Pancreas (tissue), 10 donors: ENCODE measurements at places on chromosomes 3 and 15.
A peak's percentile ranks its signal among the peaks of the same experiment; 100 is the strongest.

GRCh38 chr15:53709821-53710220, 49.6 kb downstream of the WDR72 start:
- no peak for DNase-seq

DNA sequence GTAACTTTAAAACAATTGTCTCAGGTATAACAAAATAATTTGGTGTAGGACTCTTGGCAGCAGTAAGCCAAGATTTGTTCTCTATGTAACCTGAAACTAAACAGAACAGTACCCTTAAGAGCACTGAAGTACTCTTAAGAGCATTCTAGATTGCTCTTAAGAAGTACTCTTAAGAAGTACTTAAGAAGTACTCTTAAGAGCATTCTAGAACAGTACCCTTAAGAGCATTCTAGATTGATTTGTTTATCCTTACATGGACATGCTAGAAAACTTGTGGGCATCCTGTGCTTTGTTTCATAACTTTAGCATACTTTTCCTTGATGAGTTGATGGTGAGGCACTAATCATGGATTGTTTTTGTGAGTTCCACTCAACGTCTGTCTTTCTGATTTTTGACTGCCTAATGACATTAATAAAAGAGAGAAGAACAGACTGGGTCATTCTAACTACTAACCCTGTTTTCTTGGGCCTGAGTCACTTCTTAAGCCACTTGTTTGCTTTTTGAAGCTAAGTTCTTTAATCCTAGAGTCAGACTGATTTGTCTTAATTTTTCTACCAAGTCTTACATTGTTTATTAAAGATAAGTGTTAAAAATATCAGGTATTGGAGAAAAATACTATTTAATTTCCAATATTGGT, 57.2 kb upstream of the UTS2B start:
- no peak for DNase-seq

- DNase-seq: no peak
These were observed 2.1 kb downstream of the CCNL1 start for GRCh38 chr3:157157836-157158235.

GRCh38 chr15:31372635-31373091, 46.0 kb downstream of the KLF13 start:
- no peak for DNase-seq

- DNase-seq: no peak
These were observed 211.3 kb upstream of the NSMCE3 start for GRCh38 chr15:29480949-29481348.

- DNase-seq: peak; percentile 60
These were observed 42.9 kb downstream of the CFAP20DC start for GRCh38 chr3:59006634-59007517.

GRCh38 chr15:86691091-86691663, 611.5 kb downstream of the AGBL1 start:
- DNase-seq: no peak

GRCh38 chr3:139868773-139869172, 66.2 kb upstream of the CLSTN2 start:
- DNase-seq: no peak

DNA sequence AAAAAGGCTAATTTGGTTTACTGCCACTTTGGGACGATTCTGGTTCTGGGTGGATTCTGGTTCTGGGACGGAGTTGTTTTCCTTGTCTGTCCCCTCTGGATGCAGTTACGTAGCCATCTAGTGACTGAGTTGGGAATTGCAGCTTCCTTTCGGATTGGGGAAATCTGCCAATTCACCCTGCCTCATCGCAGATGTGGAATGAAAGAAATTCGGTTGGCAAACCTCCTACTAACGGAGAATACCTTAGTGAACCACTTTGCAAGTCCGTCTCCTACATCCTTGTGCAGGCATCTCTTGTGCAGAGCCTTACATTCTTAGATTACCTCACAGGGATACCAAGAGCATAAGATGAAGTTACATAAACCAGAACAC, 31.5 kb upstream of the AP4E1 start:
- DNase-seq: peak; percentile 47

DNA sequence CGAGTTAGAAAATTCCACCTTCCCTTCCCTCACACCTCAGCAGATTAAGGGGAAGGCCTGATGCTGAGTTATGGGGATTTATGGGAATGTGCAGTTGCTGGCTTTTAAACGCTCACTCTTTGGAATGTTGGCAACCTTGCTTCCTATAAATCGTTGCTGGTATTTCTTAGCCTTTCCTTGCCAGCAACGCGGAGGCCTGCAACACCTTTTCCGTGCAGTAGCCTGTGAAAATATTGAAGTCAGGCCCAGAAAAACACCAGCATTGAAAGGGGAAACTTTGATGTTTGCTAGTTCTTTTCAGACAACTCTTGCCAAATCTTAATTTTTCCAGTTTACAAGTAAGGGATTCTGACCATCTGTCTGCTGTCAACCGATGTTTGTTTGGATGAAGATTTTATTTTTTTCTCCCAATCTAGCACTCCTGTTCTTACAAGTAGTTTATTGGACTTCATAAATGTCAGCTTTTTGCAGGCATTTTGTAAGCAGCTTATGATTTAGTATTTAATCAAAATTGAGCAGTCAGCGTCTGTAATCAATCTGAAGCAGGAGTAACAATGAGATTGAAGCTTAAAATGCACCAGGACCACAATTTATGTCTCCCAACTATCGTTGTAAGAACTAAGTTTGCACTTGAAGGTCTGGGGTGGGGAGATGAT, 251.0 kb downstream of the RPLP1 start:
- DNase-seq: no peak

DNA sequence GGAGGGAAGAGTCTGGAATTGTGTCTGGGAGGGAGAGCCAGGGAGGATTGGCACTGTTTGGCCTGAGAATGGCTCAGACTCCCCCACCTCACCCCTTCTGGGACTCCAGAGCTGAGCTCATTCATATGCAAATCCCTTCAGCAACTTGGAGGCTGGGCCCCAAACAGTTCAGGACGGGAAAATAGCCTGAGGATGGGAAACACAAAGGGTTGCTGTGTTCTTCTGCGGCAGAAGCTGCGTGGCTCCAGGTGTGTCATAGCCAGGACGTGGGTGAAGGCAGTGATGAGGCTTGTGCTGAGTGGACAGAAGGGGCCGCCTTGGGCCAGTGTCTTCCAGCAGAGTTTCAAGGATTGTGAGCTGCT, 16.6 kb downstream of the MASP1 start:
- DNase-seq: no peak

DNA sequence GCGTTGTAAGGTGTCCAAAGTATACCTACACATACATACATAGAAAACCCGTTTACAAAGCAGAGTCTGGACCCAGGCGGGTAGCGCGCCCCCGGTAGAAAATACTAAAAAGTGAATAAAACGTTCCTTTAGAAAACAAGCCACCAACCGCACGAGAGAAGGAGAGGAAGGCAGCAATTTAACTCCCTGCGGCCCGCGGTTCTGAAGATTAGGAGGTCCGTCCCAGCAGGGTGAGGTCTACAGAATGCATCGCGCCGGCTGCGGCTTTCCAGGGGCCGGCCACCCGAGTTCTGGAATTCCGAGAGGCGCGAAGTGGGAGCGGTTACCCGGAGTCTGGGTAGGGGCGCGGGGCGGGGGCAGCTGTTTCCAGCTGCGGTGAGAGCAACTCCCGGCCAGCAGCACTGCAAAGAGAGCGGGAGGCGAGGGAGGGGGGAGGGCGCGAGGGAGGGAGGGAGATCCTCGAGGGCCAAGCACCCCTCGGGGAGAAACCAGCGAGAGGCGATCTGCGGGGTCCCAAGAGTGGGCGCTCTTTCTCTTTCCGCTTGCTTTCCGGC, 318.6 kb downstream of the FGF12 start:
- DNase-seq: no peak

- DNase-seq: no peak
These were observed 783 bp upstream of the ISG20 start for GRCh38 chr15:88637841-88638625.

DNA sequence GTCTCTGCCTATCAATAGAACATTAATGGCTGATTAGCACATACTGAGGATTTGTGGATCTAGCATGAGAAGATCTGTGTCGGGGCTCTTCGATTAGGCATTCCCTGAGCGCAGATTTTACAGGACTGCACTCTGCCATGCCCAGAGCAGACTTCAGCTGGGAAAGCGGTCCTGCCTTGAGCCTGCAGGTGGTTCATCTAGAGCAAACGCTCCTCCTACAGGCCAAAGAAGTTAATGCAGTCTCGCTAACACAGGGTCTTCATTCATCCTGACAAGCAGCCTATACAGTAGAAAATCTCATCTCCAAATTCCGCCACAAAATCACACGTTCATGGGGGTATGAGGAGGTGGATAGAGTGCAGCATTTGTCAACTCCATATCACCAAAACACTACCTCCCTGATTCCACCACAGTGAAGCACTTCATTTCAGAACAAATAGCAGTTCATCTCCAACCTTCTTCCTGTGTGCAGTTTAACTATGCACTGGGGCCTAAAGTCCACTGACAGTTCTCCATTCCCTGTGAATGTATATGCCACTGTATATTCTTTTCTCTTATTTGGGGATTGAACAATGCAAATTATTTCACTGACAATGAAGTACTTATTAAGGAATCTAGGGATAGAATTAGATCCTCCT, 405.8 kb downstream of the IGSF11 start:
- peak; percentile 65 for DNase-seq

- peak; percentile 87 for DNase-seq
These were observed 60.3 kb downstream of the RGMA start for GRCh38 chr15:93028632-93029213.

DNA sequence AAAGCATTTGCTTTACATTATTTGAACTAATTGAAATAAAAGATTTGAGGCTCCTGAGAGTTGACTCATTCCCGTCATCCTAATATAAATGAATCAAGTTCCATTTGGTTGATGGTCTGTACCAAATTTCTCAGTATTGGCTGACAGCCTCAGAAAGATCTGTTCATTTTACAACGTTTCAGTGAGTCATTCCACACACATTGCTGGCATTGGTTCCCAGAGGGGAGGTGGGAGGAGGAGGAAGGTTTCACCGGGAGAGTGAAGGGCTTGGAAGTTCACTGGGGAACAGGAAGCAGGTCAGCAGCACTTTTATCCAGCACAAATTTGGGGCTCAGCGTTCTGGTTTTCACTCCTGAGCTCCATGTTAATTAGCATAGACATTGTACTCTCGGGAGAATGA, 176.7 kb upstream of the CADPS start:
- peak; percentile 18 for DNase-seq

DNA sequence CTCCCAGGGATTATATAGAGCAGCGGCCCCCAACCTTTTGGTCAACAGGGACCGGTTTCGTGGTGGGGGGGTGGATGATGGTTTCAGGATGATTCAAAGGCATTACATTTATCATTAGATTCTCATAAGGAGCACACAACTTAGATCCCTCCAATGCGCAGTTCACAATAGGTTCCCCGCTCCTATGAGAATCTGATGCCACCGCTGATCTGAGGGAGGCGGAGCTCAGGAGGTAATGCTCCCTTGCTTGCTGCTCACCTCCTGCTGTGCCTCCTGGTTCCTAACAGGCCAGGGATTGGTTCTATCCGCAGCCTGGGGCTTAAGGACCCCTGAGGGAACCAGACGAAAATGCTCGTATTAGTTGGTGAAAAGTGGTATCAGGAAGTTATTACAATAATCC, 1.3 kb upstream of the HACD2 start:
- DNase-seq: peak; percentile 45

GRCh38 chr3:139620438-139620837, 57.3 kb downstream of the NMNAT3 start:
- no peak for DNase-seq

DNA sequence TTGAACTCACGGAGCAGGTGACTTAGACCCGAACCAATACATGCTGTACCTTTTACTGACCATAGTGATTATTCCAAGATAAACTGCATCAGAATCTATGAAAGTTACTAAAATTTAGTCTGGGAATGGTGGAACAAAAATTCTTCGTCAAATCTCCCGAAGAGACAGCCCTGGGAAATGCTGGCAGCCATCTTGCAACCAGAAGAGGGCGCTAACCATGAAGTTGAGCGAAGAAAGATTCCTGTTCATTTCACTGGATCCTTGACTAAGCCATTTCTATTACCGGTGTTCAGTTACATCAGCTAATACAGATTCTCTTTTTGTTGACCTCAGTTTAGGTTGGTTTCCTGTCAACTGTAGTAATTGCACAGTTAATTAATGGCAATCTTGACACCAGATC, 199.6 kb downstream of the SLC9A9 start:
- DNase-seq: no peak

DNA sequence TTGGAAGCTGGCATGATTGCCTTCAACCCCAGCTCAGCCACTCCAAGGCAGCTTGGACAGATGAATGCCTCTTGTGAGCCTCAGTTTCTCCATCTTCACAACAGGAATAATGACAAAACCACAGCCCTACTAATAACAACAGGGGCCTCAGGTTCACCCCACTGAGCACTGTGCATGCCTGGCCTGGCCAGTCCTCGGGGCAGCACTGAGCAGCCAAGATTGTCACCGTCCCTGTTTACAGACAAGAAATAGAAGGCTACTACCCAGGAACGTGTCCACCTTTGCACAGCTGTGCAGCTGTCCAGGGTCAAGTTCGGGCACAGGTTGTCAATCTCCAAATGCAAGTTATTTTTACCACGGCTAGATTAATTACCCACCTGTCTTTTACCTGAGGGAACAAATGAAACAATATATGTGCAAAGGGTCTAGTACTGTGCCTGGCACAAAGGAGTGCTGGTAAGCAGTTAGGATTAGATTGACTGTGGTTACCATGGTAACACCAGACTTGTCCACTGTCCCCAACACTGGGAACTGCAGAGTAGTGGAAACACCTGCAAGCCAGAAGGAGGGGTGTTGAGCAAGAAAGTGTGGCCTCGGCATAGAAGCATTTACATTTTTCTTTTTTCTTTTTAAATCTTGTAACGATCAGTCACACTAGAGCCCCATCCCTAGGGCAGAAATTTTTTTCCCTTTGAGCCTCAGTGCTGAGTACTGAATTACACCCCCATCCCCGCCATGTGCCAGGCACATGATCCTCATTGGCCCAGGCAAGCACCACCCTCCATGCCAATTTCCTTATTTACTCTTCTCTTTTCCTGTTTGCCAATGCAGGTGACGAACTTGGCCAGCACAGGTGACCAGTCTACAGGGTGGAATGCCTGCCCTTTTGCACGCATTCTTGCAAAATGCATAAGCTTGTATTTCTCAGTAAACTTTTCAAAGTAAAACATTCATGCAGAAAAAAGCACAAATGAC, 66.3 kb upstream of the SLC6A6 start:
- DNase-seq: peak; percentile 75

- no peak for DNase-seq
These were observed 211.6 kb downstream of the TNIK start for GRCh38 chr3:171248426-171249111.

GRCh38 chr3:126399351-126399735, 4.6 kb downstream of the CFAP100 start:
- DNase-seq: no peak

GRCh38 chr3:44954304-44954703, 21.7 kb downstream of the ZDHHC3 start:
- no peak for DNase-seq

DNA sequence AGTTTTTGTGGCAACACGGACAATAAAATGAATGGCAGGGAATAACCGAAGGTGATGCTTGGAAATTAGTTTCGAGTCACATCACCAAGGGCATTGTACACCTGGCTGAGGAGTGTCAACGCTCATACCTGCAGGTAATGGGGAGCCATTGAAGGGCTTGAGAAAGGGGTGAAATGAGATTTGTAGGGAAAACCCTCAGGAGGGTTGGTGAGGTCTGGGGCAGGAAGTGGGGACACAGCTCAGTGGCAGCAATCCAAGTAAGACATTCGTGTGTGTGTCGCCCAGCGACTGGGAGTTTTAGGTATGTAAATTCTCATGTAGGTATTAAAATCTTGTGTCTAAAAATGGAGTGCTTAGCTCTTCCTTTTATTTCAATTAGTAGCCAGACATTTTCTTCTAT, 14.3 kb downstream of the PARP14 start:
- no peak for DNase-seq
